ENCODE measurements at places on chromosomes 1 and 21.

DNA sequence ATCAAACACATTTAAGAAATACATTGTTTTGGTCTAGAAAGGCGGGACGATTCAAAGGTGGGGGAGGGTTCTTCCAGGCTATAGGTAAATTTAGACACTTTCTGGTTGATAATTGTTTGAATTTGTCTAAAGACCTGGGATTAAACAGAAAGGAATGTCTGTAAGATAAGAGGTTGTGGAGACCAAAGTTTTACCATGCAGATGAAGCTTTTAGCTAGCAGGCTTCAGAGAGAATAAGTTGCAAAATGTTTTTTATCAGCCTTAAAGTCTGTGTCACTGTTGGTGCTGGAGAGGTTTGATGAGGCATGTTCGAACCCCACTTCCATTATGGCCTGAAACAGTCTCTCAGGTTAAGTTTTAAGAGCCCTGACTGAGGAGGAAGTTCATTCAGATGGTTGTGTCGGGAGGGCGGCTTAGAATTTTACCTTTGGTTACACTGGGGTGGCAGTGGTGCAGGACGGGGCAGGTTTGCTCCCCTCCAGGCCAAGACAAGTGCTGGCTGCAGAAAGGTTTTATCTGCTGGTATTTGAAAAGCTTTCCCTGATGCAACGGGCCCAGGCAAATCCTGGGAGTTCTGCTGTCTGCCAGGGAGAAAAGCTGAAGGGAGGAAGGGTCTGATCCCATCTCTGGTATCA, 16.0 kb upstream of the SLC2A5 start:
- DNase-seq, result no peak

GRCh38 chr1:182157187-182157586, 95.7 kb upstream of the ZNF648 start:
- no peak for DNase-seq

- DNase-seq, result no peak
These were observed 25.7 kb downstream of the PRMT2 start for GRCh38 chr21:46661211-46661625.

- no peak for DNase-seq
These were observed 69.1 kb downstream of the DIP2A start for GRCh38 chr21:46527801-46528200.

- no peak for DNase-seq
These were observed 28.1 kb downstream of the SLC5A9 start for GRCh38 chr1:48250572-48250971.

DNA sequence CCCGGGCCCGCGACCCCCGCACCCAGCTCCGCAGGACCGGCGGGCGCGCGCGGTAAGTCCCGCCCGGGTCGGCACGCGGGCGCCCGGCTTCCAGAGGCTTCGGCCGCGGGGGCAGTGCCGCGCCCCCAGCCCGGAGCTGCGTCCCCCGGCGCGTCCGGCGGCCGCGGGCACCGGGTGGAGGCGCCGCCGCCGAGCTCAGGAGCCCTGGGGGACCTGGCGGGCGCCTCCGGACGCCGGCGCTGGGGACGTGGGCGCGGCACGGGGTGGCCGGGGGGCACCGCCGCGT, 227 bp downstream of the NBL1 start:
- DNase-seq, result no peak

GRCh38 chr1:10484521-10484920, 9.8 kb downstream of the PEX14 start:
- DNase-seq, result no peak

- DNase-seq, result no peak
These were observed 3.3 kb downstream of the RIMS3 start for GRCh38 chr1:40662151-40662550.

DNA sequence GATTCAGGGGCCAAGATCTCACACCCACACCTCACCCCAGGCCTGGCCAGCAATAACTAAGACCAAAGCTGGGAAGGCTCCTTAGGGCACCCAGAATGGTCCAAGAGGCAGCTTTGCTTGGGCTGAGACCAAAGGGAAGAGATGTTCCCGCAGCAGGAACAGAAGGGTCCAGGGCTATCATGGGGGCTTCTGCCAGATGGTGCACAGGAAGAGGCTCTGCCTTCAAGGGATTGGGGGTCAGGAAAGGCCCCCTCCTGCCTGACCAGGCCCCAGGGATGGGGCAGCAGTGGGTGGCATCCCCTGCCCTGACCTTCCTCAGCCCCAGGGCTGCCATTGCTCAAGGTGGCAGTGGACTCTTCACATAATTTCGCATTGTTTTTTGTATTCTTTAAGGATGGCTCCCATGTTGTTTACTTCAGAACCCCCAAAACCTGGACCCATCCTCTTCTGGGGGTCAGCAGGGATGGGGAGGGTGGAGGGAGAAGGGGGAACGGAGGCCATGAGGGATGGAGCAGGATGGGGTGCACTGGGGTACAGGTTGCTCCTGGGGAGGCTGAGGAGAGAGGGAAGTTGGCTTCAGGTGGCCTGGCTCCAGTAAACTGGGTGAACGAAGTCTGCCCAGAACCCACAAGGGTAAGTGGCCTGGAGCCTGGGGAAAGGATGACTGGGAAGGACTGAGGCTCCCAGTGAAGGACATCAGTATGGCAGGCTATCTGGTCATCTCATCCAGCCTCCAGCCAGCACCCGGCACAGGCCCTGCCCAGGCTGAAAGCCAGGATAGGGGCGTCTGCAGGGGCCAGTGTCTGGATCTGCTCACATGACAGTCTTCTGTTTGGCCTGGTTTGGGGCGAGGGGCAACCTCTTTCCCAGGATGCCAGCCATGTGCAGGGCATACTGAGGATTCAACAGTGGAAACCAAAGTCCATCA, 2.6 kb upstream of the NADK start:
- DNase-seq, result no peak

All from HS-5 (cell line).